ENCODE measurements at places on chromosomes 3 and 15.

GRCh38 chr3:57007521-57008460 lies 52.7 kb upstream of the SPATA12 start:
- no peak for DNase-seq

- DNase-seq = peak; percentile 66
Measured at GRCh38 chr3:177431525-177432176, 234.4 kb upstream of the TBL1XR1 start.

GRCh38 chr15:99324082-99324620 lies 72.9 kb downstream of the LRRC28 start:
- DNase-seq = no peak

- DNase-seq = no peak
Measured at GRCh38 chr3:88641033-88641604, 466.3 kb upstream of the EPHA3 start.

GRCh38 chr3:63064209-63064755 lies 189.1 kb upstream of the CADPS start:
- DNase-seq = no peak

DNA sequence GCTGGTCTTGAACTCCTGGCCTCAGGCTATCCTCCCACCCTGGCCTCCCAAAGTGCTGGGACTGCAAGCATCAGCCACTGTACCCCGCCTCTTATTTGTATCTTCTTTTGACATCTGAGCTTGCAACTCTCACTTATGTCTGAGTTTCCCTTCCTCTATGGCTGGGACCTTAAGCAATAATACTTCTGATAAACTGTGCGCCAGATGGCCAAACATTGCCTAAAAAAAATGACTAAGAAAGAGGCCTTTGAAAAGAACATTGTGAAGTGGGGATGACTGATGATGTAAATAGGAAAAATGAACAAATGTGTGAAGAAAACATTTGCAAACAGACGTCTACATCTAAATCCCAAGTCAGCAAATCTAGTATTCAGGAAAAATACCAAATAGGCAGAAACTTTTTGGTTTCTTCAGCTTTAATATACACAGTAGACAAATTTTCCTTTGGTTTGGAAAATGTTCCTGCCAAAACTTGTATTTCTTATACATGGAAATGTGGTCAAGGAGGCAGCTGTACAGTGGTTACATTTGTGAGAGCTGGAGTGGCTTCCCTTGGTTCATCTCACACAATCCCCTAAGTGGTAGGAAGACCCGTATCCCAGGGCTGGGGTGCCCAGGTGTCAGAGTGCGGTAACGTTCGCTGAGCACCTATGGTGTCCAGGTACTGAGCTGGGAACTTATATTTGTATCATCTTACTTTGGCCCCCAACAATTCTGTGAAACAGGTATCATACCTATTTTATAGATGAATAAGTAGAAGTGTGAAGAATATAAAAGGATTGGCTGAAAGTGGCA lies 11.6 kb upstream of the TFRC start:
- DNase-seq = peak; percentile 5

- DNase-seq = no peak
Measured at GRCh38 chr15:73821181-73821580, 52.2 kb upstream of the TBC1D21 start.

DNA sequence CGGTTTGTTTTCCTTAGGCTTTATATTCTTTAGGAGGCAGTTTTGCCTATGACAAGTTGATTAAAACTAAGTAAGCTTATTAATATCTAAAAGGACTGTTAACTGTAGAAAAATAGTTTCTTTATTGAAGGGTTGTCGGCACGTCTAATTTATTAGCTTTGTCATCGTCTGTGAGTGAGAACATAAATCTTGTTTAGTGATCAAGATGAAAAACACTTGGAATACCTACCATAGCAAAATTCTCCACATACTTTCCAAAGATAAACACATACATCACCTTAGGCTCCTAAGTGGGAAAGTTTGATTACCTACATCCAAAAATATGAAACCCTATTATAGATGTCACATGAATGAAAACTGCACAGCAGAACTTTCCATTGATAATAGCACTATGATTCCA lies 139.1 kb upstream of the BNIP2 start:
- DNase-seq = no peak

GRCh38 chr3:78724859-78725258 lies 1042.9 kb downstream of the ROBO1 start:
- DNase-seq = no peak

GRCh38 chr15:25797936-25798901 lies 64.9 kb downstream of the ATP10A start:
- DNase-seq = peak; percentile 30

DNA sequence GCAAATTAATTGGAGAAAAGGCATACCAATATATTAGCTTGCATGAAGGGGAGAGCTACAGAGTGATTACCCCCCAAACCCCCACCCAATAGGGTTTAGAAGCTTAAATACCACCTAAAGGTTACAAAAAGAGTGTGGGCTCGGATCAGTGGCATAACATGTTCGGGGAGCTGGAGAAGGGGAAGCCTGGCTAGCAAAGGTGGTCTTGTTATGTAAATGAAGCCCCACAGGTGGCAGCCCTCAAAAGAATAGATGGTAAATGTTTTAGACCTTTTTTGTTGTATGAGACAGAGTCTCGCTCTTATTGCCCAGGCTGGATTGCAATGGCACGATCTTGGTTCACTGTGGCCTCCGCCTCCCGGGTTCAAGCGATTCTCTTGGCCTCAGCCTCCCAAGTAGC lies 10.9 kb upstream of the PXK start:
- no peak for DNase-seq

- DNase-seq = no peak
Measured at GRCh38 chr3:141052201-141053069, 1.3 kb downstream of the SPSB4 start.

GRCh38 chr3:53705774-53706173 lies 140.4 kb downstream of the CHDH start:
- no peak for DNase-seq

- no peak for DNase-seq
Measured at GRCh38 chr3:18246336-18247060, 178.6 kb downstream of the SATB1 start.

GRCh38 chr3:48404440-48405342 lies 25.2 kb downstream of the PLXNB1 start:
- no peak for DNase-seq

DNA sequence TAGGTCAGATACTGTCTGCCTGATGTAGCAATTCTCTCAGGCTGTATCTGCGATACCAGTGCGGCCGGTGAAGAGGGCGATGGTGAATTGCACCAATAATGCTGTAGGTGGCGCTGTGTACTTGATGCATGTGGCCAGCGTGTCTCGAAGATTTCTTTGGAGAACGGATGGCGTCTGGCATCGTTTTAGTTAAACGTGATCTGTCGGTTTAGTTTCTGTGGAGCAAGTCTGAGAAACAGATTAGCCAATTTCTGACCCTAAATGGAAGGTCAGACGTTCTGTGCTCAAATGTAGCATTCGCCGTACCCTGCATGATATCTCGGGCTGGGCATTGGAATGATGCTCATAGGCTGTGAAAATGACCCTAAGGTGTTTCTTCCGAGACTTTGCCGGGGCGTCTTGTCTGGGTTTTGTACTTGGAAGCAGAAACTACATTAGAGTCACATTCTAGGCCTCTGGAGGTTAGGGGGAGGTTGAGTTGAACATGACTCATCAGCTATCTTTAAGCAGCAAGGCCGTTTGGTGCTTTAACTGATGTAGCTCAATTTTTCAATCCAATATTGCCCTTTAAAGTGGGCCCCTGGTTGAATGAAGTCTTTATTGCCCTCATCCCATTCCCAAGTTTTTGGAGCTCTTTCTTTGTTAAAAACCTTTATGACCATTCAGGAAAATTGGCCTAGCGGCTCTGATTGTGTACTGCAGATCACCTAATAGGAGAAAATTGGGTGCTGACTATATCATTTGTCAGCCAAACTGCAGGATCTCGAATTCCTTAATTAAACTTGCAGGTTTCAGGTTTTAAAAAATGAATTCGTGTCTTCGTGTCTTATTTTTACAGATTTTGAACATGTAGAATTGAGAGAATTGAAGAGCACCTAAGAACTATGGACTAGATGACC lies 80.0 kb downstream of the SQOR start:
- peak; percentile 58 for DNase-seq

DNA sequence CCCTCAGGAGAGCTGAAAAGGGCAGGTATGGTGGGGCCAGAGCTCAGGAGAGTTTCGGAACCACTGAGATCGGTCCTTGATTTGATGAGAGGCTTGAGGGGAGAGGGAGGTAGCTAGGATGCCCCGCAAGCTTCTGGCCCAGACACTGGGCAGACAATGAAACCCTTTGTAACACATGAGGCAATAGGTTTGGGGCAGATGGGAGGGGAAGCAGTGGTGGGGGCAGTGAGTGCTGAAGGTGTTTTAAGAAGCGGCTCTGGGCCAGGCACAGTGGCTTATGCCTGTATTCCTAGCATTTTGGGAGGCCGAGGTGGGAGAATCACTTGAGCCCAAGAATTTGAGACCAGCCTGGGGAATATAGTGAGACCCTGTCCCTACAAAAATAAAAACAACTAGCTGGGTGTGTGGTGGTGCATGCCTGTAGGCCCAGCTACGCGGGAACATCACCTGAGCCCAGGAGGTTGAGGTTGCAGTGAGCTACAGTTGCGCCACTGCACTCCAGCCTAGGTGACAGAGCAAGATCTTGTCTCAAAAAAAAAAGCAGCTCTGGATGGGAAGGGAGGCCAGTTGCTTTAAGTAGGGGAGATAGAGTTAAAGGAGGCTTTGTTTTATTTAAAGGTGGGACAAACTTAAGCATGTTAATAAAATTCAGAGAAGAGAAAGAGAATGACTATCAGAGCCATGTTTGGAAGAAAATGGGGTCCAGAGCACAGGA lies 9.6 kb upstream of the SNX22 start:
- DNase-seq = no peak

DNA sequence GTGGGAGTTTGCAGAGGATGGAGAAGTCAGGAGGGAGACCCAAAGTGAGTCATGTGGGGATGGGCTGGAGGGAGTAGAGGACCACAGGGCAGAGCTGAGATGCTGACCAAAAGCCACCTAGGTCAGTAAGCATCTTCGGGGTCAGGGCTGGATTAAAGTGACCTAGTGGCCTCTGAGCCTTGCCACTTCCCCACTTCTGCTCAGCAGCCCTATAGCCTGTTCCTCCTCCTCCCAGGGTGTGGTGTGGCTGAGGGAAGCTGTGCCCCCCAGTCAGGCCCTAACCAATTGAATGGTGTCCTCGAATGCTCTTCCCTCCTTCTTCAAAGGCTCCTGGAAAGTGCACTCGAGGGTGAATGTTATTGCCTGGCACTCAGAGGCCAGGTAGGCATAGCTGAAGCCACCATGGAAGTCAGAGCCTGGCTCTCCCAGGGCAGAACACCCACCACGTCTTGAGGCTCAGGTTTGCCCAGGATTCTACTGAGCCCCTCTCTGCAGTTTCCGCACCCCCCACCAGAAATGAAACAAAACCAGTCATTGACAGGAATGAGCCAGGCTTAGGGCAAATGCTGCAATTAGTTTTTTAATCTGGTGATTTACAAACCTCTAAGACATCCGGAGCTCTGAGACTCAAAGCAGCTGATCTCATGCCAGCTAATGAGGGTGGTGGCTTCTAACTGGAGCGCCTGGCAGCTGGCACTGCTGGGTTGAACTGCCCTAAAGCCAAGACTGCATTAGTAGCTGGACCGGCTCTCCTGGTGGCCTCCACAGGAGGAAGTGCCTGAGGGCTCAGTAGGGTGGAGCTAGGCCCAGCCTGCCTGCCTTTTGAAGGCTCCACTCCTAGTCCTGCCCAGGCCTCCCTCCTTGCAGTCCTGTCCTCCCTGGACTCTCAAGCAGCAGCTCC lies 26.0 kb upstream of the VIPR1 start:
- DNase-seq = no peak

- DNase-seq = no peak
Measured at GRCh38 chr3:41251593-41251992, 52.3 kb downstream of the CTNNB1 start.

- no peak for DNase-seq
Measured at GRCh38 chr3:154112146-154112852, 8.9 kb upstream of the ARHGEF26 start.

GRCh38 chr15:51093488-51093838 lies 1.2 kb downstream of the TNFAIP8L3 start:
- DNase-seq = no peak

DNA sequence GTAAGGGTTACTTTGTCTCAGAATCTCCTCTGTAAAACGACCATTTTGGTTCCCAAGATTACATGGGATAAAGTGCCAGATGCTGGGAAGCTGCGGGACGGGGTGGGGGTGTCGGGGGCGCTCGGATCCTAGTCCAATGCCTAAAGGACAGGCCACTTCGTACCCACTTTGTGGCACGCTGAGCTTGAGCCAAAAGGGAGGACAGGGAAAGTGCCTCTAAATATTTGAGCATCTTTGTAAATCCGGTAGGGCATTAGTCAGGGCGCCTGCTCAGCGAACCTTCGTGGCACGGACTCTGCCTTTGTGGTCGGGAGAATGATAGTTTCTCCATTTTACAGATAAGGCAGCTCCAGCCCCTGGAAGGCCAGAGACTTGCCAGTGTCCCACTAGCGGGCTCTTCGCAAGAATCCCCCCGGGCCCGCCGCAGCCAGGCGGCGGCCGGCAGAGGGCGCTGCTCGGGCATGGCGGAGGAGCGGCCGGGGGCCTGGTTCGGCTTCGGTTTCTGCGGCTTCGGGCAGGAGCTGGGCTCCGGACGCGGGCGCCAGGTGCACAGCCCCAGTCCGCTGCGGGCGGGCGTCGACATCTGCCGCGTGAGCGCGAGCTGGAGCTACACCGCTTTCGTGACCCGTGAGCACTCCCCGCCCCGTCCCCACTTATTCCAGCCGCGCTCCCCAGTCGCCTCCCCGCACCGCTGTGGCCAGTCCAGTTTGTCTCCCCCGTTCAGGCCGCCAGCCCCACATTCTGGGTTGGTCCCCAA lies 1.8 kb downstream of the RCCD1 start:
- peak; percentile 13 for DNase-seq

- no peak for DNase-seq
Measured at GRCh38 chr15:68617001-68617400, 38.2 kb downstream of the CORO2B start.

DNA sequence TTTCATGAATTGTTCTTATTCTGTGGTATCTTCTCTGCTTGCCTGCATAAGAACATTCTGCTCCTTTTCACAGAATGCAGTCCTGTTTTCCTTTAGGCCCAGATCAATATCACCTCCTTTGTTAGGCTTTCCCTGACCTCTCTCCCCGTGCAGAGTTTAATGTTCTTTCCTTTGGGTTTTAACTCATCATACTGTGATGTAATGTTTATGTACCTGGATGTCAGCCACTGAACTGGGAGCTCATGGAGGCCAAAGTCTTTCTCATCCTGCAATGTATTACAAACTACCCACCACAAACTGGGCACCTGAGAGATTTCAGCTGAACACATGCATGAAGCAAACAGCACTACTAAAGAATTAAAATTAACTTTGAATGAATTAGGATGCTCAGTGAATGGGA lies 192.8 kb upstream of the RORA start:
- DNase-seq = no peak

GRCh38 chr3:55061720-55062034 lies 133.8 kb upstream of the LRTM1 start:
- no peak for DNase-seq

- DNase-seq = no peak
Measured at GRCh38 chr3:61896251-61896650, 334.9 kb downstream of the PTPRG start.

- DNase-seq = no peak
Measured at GRCh38 chr15:87493803-87494202, 762.7 kb downstream of the NTRK3 start.

GRCh38 chr3:66227915-66228314 lies 7.1 kb downstream of the SLC25A26 start:
- DNase-seq = no peak

- DNase-seq = no peak
Measured at GRCh38 chr3:52820736-52821135, 9.7 kb downstream of the ITIH4 start.

- no peak for DNase-seq
Measured at GRCh38 chr15:66946578-66947164, 118.7 kb upstream of the SMAD3 start.
